ENCODE measurements at places on chromosomes 5 and 9.

- no peak for DNase-seq
Measured at GRCh38 chr5:148825716-148826052, 727 bp upstream of the ADRB2 start.

DNA sequence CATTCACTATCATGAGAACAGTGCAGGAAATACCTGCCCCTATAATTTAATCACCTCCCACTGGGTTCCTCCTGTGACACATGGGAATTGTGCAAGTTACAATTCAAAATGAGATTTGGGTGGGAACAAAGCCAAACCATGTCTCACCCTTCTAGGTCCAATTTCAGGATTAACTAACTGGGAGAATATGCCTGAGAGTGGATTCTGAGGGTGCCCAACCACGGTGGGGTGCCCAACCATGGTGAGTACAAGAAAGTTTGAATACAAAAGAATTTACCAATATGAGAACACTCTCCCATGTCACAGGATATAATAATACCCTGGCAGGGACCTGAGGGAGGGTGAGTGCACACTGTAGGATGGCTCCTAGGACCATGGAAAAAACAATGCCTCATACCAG, 17.2 kb upstream of the GDA start:
- DNase-seq, result no peak

GRCh38 chr9:125909459-125909858, 162.3 kb downstream of the PBX3 start:
- no peak for DNase-seq

DNA sequence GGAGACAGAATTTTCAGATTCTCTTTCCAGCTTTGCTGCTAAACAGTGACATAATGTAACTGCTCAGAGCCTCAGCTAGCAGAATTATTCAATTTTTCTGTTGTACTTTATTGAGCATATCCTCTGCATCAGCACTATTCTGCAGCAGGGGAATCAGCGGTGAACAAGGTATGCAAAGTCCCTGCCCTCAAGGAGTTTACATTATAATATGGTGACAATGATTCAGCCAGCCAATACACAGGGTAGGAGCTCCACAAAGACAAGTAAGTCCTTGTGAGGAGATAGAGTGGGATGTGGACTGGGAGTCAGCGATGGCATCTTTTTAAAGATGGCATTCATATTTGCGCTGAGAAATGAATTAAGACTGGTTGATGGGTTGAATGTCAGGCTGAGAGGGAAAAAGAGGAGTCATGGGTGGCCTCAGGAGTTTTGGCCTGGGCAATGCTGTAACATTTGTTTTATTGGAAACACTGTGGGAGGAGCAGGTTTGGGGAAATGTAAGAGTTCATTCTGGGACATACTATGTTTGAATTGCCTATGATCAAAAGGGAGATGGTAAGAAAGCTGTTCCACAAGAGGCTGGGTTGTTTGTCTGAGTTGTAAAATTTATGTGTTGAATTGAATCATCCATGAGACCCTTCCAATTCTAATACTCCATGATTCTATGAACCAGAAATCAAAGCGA, 194.5 kb downstream of the PLK2 start:
- DNase-seq, result no peak

DNA sequence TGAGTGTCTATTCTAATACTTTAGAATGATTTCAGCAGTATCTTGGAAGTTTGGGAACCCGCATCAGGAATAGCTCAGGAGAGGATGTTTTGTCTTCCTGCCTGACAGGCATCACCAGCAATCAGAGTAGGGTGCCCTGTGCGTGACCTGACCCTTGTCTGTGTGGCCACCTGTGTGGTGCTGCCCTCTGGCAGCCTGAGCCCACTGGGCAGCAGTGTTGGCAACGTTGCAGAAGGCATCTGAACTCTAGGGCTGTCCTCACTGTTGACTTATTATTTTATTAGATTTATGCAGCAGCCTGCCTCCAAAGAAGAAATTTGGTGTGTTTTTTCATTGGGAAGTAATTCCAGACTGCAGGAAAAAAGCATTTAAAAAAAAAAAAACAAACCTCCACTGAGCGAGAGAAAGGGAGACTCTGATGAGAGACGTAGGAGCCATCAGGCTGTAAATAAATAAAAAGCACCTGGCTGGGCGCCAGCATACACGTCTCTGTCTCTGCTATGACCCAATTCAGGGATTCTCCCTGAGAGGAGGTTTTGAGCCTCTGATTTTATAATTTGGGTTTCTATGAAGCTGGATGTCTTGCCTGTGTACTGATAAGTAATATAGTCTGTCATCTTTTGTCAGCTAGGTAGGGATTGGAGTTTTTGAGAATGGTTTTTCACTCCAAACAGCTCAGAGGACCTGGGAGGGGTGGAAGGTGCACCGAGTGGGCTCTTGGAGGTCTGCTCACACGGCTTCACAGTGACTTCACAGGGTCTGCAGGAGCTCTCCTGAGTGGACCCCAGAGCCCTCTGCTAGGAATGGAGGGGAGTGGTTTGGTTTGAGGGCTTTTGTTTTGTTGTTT, 49.0 kb downstream of the FAM78A start:
- no peak for DNase-seq

All from hindlimb muscle (tissue), 1 donor.